SK-N-DZ (cell line): ENCODE measurements at places on chromosomes 3 and 15.

- DNase-seq = no peak
Measured at GRCh38 chr3:183210862-183211341, 42.2 kb upstream of the B3GNT5 start.

GRCh38 chr3:141804778-141805639 is 41.8 kb downstream of the GRK7 start:
- no peak for DNase-seq

- DNase-seq = no peak
Measured at GRCh38 chr15:77544162-77544561, 88.5 kb downstream of the LINGO1 start.

DNA sequence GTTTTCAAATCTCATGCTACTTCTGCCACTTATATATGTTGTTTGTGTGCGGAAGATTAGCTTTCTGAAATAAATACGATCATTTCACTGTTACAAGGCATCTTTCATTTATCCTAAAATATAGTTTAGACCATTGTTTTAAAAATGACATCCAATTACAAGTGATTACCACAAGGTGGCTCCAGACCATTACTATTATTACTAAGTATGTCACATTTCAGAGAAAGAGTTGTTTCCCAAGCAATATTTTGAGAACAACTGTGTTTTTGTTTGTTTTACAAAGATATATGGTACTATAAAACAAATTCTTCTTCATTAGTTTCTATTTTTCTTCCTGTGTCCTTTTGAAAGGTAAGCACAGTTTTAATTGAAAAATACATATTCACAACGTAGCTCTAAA is 136.0 kb upstream of the RAP2B start:
- DNase-seq = no peak

DNA sequence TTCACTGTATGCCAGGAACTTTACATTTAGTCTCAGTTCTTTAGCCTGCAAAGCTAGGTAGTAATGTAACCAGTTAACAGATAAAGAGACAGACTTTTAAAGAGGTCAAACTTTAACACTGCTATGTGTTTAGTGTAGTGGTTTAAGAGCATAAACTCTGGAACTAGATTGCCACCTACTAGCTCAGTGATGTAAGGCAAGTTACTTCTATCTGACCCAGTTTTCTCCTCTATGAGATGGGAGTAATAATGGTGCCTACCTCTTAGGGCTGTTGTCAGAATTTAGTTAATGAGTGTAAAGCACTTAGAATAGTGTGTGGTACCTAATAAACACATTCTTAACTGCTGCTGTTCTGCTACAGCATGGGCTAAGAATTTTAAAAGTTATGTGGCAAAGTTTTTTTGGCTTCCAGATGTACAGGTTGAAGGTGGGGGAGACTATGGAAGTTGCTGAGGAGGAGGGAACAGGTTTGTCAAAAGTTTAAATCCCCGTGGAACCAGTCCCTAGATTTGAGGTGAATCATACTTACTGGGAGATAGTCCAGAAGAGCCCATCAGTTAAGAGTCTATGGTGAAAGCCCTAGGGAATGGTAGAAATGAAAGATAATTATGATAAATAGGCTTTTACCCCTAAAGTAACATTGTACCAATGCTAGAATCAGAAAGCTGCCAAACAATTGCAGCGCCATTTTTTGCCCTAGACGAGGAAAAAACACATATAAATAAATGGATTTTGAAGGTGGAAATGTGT is 13.9 kb downstream of the TSC22D2 start:
- DNase-seq = no peak

- DNase-seq = peak; percentile 59
Measured at GRCh38 chr3:43162230-43163084, 56.6 kb upstream of the POMGNT2 start.

GRCh38 chr15:40266828-40267304 is 16.0 kb downstream of the ANKRD63 start:
- no peak for DNase-seq

DNA sequence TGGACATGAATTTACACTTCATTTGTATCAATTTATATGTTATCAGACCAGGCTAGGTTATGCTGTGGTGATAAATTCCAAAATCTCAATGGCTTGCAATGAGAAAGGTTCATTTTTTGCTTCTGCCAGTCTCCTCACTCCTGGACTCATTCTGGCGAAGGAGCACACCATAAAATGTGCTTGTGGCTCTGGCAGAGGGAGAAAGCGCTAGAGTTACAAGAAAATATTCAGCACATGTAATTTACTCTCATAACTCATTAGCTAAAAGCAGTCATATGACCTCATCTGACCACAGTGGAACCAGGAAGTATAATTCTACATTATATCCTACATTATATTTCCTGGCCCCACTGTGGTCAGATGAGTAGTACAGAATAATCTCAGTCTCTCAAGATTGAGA is 193.8 kb downstream of the BCHE start:
- no peak for DNase-seq

GRCh38 chr3:77605865-77606264 is 566.0 kb downstream of the ROBO2 start:
- no peak for DNase-seq

- DNase-seq = no peak
Measured at GRCh38 chr3:151813799-151814198, at the start of gene AADAC. TSS of gene AADAC (plus strand) at chr3:151814116. CDS start at chr3:151814163, 47 bp downstream.

DNA sequence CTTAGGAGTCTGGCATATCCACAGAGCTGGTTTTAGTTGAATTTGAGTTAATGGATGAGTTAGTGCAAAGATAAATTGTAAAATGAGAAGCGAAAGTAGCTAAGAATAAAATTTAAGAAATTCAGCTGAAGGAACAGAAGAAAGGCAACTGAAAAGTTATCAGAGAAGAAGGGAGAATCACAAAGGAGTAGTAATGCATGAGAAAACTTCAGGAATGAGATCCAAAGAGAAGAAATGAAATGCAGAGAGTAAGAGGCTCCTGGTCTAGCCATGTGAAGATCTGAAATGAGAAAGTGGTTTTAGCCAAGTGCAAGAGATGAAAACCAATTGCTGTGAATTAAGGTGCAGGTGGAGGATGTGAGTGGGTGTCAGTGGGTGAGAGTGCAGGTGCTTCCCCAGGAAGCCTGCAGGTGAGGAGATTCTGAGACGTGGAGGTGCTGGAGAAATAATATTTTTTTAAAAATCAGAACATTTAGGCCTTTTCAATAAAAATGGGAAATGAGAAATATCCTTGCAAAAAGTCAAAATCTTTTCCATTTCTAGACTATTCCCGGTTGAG is 18.5 kb downstream of the KBTBD8 start:
- DNase-seq = no peak

DNA sequence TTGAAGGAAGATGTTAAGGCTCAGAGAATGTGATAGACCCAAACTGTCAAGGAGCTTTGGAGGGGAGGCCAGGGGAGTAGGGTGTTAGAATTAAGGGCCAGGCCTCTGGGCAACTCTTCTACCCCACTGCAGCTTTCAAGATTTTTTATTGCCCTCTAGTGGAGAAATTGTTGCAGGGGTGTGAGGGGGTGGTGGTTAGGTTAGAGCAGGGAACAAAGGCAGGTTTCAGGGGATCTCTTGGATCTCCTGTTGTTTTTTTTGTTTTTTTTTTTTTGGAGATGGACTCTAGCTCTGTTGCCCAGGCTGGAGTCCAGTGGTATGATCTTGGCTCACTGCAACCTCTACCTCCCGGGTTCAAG is 1.4 kb upstream of the SEC13 start:
- no peak for DNase-seq

- peak; percentile 45 for DNase-seq
Measured at GRCh38 chr3:190811775-190812480, 50.6 kb downstream of the GMNC start.

DNA sequence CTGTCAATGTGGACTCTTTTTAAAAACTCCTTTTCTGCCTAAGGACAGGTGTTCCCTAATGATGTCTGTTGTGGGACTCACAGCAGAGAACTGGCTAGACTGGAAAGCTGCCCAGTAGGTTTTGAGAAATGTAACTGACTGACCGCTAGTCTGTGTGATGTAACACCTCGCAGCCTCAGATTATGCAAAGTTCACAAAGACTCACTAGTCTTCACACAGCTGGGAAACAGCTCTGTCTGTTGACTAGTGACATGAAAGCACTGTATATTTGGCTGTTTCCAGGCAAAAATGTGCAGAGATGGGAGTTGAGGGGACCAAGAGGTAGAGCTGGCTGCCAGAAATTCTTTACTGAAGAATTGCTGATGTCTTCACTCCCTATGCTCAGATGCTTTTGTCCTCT is 10.3 kb downstream of the PDZRN3 start:
- DNase-seq = no peak

DNA sequence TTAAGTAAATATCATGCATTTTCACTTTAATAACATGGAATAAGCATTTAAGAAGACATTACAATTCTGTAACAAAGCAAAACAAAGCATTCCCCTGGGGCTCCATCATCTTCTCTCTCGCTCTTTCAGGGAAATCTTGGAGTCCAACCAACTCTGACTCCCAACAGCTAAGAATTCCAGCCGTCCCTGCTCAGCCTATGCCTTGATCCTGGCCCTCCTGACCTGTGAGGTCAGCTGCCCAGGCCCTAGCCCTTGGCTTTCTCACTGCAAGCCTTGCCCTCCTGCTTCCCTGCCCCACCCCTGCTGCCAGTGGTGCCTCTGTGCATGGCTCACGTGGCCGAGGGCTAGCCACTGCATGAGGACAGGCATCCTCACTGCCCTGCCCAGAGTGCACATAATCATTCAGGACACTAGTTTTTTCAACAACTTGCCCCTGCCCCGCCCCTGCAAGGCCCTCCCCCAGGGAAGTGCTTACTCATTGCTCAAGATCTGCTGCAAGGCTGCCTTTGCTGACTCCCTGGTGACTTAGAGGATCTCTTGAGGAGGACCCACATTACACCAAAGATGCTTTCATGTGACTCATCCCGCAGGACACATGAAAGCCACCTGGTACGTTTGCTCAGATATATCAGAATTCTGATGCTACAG is 37.6 kb downstream of the MTMR10 start:
- DNase-seq = no peak

GRCh38 chr3:190051641-190052040 is 69.1 kb downstream of the P3H2 start:
- DNase-seq = no peak
